G401 (cell line): ENCODE measurements at places on chromosomes 4 and X.

DNA sequence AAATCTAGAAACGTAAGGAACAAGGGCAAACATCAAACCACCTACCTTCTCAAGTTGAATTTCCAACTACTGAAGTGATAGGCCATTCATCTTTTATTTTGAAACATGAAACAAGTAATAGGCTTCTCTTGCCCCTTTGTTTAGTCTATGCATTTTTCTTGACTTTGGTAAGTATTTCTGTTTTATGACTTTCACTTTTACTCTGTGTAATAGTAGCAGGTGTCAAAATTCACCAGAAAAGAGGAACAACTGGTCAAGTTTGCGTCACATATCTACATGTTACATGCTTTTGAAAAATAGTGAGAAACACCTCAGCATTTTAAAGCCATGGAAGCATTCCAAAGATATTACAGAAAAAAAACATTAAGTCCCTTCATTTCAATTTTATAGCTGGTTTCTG lies 157.1 kb upstream of the FTHL17 start:
- DNase-seq: no peak

DNA sequence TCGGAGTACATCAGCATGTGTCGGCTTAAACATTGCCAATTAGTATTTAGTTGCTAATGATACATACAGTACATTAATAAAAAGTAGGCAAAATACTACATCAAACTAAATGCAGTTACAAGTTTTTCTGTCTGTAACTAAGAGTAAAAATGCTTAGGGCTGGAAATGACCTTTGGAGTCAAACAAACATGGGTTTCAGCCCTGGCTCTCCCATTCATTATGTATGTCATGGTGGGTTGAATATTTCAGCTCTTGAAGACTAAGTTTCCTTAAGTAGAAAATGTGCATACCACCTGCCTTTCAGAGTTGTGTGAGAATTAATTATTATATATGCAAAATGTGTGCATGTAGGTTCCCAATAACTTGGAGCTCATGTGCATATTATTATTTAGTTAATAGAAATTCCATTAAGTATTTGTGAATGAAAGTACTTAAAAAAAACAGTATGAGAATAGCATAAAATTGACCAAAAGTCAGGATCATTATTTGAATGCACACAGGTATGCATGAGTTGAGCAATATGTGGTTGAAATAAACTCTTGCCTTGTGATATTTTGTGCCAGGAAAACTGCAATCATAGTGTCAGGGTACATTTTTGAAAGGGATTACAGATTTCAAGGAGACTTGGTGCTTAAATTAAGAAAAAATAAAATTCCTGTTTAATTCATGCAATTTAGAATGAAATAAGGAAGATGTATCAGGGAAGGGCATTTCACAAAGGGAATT lies 2048.7 kb downstream of the PCDH7 start:
- DNase-seq: no peak

DNA sequence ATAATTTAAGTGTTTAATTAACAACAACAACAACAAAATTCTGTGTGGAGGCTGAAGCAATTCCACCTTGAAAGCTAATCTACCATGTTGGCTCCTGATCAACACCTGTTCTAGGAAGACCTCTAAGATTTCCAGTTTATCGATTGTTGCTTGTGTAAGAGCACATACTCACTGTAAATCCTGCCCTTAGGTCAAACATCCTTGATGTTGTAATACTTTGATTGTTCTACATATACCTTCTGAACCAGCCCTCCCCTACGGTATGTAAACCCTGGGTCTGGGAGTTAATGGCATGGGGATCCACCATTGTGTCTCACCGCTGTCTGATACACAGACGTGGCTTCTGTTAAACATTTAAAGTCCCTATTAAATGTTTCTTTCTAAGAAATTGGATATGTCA lies 73.2 kb downstream of the RASL11B start:
- no peak for DNase-seq

DNA sequence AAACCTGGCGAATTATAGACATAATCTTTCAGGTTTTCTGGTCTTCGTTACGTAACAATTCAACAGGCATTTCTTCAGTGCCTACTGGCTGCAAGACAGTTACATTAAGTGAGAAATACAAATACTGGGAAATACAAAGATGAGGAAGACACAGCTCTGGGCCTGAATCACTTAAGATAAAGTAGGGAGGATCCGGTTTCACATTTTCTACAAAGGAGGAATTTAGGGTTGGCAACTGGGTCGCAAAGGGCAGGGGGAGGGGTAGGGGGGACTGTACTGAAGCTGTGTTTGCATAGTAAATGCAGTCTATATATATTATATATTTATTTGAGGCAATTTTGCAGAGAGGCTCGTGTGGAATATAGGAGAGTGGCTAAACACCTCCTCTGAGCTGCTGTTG lies 107.4 kb downstream of the MAML3 start:
- DNase-seq: no peak

DNA sequence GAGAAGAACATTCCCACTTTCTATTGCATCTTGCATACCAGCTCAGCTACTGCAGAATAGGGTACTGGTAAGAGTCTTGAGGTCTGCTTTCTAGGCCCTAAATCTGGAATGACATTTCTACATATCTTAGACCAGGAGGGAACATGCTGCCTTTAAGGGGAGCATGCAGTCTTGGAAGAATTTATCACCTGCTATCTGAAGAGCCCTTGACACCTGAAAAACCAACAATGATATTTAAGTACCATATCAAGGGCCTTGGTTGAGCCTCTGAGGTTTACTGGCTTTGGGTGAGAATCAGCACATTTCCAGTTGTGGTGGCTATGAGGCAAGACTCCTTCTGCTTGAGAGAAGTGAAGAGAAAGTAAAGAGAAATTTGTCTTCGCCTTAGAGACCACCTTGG lies 436.8 kb upstream of the SPANXN1 start:
- DNase-seq: no peak

DNA sequence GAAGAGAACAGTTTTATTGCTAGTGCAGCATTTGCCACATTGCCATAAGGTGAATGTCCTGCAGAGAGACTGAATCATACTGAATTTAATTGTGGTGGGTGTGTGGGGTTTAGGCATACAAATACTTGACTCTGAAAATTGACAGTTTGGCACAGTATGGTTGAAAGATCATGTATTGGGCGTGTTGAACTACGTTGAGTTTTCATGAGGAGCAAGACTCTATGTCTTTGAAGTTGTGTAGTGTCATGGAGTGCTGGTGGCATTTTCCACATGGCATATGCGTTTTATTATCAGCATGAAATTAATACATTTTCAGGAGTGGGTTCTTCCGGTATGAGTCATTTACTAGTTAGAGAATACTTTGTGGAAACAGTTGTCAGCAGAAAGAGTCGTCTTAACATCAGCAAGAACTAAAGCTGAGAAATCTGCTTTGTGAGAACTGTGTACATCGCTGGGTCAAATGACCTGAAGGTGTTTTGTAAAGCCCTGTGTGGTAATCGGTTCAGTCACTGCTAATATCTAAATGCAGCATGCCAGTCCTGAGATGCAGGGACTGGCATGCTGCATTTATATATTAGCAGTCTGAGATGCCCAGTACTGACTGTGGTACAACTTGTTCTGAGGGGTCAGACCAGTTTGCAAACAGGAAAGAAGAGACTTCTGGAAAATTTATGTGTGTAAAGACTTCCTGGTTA lies 50.3 kb downstream of the ARHGAP10 start:
- DNase-seq: no peak

DNA sequence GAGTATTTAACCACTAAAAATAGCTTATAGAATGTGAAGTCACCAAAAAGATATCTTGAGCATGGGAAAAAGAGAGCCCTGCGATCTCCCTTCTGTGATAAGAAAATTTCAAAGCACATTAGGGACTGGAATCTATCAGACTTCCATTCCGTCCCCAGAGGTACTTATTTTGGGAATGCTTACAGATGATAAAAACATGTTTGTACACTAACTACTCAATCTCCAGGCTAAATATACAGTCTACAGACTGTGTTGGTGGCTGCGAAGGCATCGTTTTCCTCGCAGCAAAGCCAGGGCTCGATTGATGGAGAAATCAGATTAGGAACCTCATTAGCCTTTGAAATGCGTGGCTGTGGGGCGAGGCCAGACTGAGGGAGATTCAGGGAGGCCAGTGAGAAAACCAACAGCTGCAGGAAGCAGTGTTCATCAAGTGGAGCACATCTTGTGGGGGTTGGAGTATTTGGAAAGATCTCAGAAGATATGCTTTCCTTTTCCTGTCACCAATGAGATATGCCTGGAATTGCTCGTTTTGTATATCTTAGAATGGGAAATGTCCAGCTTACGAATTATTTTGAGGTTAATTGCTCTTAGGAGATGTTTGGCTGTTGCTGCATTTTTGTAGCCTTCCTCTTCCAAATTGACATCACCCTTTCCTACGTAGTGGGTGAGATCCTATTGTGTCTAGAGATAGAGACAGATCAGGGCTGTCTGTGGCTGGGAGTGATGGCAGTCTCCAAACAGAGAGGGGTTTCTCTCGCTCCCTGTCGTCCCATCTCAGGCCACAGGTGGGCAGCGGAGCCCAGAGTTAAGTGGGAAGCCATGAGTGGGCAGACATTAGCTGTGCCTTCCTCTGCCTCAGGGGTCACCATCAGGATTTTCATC lies 224.9 kb upstream of the FAT1 start:
- DNase-seq: no peak

- no peak for DNase-seq
These were observed 102.0 kb downstream of the MGST2 start for GRCh38 chr4:139767585-139767984.

DNA sequence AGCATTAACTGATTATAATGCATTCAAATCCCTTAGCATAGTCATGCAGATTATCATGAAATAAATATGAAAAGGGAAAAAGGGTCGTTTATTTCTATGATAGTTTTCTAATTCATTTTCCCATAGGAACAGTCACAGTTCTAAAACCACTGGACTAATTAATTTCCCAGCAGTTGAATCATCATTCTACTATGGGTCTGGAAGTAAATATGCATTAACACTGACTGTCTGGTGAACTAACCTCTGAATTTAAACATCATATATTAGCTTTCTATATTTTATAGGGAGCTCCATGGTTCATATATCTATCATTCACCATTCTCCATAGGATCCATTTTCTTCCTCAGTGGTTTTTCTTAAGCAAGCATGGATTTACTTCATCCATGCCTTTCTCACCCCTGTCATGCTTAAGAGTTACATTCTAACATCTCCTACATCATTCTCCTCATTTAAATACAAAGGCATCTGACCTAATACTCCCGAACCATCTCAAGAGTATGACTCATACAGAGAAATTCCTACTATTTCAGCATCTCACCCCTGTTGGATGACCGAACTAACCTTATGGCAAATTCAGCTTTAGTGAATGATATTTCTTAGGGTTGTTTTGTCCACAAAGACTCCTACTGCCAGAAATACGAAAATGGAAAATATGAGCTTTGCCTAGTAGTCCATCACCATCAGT lies 198.7 kb upstream of the ADAMTS3 start:
- DNase-seq: no peak

GRCh38 chr4:74203467-74203866 lies 45.5 kb downstream of the MTHFD2L start:
- DNase-seq: no peak

- no peak for DNase-seq
These were observed 178.3 kb upstream of the ZIC3 start for GRCh38 chrX:137387646-137388045.

GRCh38 chr4:121227341-121227792 lies 63.2 kb upstream of the TNIP3 start:
- no peak for DNase-seq

DNA sequence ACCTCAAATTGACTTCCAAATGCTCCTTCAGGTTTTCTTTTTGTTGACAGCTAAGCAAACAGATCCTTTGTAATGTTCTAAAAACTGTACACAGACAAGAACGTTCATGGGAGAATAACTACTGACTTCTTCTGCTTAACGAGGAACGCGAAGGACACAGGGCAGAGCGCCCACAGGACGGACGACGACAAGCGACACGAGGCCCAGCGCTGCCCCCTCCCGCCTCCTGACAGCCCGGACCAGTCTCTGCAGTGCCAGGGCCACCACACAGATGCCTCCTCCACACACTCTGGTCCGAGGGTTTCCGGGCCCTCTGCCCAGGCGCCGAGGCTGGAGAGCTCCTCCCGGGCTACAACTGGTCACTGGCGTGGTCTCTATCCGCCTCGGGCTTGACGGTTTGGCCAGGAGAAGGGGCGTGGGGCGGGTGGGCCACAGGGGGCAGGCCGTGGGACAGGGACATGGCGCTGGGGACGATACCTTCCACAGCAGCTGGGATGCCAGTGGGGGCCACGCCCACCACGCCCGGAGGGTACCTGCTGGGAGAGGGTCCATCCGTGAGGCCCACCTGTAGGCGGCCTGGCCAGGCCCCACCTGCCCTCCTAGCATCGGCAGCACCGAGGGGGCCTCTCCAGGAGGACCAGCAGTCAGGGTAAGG lies 36.9 kb downstream of the CTBP1 start:
- peak; percentile 82 for DNase-seq

- DNase-seq: peak; percentile 73
These were observed at the start of gene SH3D19 for GRCh38 chr4:151325111-151325948. Gene SH3D19, minus strand, starts transcription at chr4:151325605. Its CDS starts 253 bp downstream, at chr4:151325352.

DNA sequence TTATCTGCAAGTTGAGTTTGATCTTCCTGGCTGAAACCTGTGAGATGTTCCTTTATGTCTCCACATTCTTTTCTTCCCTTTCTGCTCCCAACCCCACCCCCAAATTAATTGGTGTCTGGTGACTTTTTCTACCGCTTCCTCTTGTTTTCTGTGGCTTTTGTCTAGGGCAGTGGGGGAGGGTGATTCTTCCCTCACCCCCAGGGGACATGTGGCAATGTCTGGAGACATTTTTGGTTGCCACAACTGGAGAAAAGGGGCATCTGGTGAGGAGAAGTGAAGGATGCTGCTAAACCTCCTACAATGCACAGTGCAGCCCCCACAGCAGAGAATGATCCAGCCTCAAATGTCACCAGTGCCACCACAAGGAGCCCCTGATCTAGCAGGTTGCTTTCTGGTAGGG lies 152.9 kb downstream of the NHS start:
- DNase-seq: no peak

GRCh38 chr4:81930506-81931238 lies 443.1 kb downstream of the HNRNPD start:
- no peak for DNase-seq

DNA sequence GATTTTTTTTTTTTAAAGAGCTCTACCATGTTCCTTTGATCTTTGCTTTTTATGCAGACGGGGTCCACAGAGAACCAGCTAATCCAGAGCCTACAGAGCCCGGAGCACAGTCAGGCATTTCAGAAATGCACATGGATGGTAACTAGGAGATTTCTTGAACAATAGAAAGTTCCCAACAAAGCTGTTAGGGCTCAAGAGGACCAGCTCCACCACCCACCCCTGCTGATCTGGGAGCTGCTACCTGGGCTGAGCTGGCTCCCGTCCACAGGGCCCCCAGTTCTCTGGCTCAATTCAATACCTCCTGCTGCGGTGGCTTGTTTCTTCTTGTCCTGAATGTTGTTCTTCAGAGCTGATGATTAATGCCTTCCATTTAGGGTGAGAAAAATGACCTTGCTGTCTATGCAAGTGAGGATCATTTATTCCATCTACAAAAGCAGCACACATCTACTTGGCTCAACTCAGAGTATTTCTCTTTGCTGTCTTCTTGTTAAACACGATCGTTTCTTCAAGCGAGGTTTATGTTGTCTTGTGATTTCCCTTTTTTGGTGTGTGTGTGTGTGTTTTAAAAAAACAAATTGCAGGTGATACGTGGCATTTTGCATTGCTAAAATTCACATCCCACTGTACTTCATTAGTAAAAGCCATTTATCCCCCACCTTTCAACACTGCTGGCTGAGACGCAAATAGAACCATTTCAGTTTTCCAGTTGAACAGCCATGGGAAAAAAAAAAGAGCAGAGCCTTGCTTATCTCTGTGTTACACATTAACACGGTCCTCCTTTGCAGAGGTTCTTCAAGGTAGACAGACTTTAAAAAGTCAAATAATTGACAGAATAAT lies 31.3 kb downstream of the IGFBP7 start:
- no peak for DNase-seq
